RKO (cell line): ENCODE measurements at places on chromosomes 2 and 18.

DNA sequence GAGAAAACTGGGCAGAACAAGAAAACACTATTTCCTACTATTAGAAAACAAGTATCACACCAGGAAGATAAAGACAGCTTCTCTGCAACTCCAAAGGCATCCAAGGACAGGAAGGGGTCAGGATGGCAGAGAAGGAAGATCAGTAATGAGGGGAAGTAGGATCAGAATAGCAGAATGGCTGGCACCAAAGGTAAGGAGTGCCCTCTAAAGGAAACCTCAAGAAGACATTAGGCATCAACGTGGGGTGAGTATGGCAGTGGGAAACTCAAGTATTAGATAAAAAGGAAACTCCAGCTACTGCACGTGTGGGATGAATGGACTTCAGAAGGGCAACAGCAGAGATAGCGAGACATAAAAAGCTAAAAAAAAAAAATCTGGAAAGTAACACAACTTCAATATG, 25.9 kb downstream of the HDLBP start:
- no peak for DNase-seq

GRCh38 chr2:165621086-165621560, 151.6 kb downstream of the CSRNP3 start:
- no peak for DNase-seq

DNA sequence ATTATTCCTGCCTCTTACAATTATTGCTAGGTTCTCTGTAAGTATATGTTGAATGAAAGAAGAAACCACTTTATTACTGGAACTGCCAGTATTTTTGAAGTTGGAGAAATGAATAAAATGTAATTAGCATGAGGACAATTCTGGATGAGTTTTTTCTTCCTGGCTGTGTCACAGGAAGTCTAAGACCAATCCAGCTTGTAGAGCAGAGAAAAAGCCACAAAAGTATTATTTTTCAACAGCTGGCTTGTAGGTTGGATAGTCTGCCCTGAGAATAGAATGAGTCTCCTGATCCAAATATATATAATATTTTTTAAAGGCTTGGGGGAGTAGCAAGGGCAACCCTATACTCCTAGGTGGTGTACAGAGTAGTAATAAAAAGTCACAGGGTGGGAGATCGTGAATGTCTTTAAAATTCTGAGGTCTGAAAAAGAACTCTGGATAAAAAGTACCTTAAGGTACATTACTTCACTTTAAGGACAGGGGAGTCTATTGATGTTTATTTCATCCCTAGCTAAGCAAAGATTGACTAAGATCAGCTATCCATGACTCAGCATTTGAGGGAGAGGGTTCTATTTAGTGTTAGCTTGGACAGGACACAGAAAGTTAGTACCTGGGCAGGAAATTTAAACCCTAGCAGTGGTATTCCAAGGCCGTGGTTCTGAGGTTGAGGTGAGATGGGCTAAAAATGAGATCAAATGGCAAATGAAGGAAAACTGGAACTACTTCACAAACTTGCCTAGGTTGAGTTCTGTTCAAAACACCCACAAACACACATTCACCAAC, 31.7 kb downstream of the SLC40A1 start:
- DNase-seq: no peak

DNA sequence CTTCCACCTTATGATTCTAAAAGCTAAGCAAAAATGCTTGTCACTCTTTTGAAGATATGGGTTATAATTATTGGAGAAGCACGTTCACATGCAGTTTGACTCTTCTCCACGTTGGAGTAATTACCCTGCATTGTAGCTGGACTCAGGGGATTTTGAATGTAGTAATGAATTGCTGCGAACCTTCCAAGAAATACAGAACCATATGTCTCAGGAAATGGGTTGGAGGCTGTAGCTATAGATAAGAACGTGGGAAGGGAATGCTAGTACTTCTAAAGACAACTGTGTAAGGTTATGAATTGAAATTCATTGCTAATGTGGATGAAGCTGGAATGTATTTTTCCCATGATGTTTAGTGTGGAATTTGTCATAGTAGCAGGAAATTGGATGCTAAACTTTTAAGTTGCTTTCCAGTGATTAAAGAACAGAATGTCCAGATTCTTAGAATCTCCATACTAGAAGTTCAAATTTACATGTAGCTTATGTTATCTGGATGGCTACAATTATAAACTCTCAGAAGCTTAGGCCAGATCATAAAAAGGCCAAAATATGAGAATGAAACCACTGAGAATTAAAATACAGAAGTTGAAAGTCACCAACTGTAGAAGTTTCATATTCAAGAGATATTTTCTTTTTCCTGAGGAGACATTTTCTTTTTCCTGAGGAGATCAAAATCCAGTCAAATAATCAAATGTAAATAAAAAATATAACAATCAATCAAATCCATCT, 27.3 kb upstream of the SPOPL start:
- no peak for DNase-seq

- peak; percentile 71 for DNase-seq
Observed at GRCh38 chr2:158034198-158034866, 67.3 kb upstream of the UPP2 start.

DNA sequence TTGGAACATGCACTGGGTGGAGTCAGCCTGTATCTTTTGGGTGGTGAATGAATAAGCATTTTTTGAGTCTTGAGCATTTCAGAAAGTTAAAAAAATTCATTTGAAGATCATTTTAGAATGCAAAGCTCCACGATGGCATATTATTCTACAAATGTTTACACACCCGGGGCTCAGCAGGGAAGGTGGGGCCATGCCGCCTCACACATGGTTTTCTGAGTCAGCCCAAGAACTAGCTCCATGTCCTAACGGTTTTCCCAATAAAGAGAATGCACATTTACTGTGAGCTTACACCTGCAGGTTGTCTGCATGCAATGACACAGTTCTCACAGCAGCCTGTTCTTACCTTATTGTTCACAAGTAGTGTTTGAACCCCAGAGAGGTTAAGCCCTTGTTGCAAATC, 670.3 kb downstream of the GALR1 start:
- no peak for DNase-seq

DNA sequence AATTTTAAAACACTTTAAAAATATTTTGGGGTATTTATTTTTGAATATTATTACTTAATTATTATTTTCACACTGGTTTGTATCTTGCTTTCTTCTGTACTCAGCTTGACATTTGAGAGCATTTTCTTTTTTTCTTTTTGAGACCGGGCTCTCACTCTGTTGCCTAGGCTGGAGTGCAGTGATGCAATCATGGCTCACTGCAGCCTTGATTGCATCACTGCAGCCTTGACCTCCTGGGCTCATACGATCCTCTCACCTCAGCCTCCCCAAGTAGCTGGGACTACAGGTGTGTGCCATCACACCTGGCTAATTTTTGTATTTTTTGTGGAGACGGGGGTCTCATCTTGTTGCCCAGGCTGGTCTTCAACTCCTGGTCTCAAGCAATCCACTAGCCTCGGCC, 79.9 kb upstream of the DLX2 start:
- no peak for DNase-seq

DNA sequence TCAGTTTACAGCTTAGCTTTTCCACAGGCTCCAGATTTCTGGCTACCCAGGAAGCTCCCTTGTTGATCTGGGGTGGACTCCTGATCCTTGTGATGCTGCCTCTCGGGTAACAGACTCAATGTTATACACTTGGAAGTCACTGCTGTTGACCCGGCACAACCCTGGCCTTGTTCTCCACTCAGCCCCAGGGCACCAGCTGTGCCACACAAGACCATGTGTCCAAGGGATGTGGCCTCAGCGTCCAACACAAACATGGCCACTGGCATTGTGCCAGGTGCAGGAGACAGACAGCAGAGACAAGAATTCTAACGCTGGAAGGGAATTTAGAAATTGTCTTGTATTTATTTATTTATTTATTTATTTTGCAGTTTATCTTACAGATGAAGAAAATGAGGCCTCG, 39.0 kb upstream of the PPP4R1 start:
- no peak for DNase-seq
